ENCODE measurements at places on chromosomes 12 and 14.

DNA sequence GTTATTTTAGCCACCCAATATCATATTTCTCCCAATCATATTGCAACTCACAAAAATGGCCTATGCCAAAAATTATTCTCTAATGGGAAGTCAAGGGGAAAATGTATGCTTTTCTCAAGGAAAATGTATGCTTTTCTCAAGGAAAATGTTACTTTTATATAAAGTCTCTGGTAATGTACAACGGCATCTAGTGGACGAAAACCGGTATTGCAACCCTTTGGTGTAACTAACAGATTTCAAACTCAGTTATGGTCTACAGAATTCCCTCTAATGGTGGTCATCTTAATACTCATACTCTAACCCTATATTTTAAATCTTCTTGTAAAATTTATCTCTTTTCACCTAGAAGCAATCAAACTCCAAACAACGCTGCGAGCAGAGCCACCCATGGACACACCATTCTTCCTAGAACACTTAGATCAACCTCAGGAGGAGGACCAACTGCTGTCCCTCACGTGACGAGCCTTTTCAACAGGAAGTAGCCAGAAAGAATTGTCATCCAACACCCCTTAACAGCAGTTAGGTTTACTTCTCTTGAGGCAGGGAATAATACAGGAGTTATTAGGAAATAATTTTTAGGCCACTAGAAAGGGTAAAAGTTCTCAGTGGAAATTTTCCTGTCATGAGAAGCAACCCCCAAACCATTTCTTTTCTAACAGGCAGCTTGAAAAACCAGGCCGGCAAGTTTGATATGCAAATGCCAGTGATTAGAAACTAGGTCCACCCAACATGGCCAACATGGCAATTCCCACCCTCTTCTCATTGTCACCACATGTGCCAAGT lies 20.1 kb downstream of the APOBEC1 start:
- peak; percentile 51 for DNase-seq

- DNase-seq = no peak
Observed at GRCh38 chr14:104171029-104171697, 32.8 kb downstream of the KIF26A start.

DNA sequence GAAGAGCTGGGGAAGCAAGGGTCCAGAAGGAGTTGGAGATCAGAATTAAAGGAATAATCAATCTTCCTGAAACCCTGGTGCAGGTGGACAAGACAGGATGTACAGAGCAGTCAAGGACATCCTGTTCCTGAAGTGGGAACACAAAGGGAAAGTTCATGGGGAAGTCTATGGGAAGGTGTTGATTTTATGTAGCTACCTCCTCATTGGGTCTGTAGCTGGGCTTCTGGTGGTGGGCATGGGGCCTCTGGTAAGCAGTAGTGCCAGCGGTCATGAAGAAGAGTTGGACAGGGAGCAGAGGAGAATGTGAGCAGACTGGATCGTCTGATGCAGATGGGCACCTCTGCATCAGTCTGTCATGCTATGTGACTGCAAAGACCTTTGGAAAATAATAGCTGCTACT lies 75.7 kb upstream of the PPM1H start:
- DNase-seq = no peak

GRCh38 chr12:113744802-113745395 lies 221.2 kb downstream of the RBM19 start:
- no peak for DNase-seq

GRCh38 chr12:23614280-23614679 lies 335.2 kb downstream of the SOX5 start:
- no peak for DNase-seq

DNA sequence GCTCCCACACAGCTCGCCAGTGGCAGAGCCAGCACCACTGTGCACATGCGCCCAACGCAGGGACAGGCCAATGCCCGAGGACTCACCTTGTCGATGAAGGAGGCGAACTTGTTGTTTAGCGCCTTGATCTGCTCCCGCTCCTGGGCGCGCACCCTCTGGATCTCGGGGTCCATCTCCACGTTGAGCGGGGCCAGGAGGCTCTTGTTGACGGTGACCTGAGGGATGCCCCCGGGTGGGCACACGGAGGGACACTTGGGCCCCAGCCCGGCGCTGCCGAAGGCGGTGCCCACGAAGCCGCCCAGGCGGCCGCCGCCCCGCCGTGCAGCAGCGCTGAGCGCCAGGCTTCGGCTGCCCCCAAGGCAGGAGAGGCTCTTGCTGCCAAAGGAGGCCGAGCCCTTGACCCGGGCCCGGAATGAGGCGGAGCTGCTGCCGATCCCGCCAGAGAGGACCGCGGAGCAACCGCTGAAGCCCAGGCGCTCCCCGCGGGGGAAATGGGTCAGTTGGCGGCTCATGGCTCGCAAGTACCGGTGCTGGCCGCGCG lies at the start of gene KRT72:
TSS of gene KRT72 (minus strand) at position 523 of the 541 bp plus-strand sequence. CDS start at position 512, 11 bp downstream.
- no peak for DNase-seq

- peak; percentile 45 for DNase-seq
Observed at GRCh38 chr12:104314242-104314614, 10.7 kb downstream of the EID3 start.

DNA sequence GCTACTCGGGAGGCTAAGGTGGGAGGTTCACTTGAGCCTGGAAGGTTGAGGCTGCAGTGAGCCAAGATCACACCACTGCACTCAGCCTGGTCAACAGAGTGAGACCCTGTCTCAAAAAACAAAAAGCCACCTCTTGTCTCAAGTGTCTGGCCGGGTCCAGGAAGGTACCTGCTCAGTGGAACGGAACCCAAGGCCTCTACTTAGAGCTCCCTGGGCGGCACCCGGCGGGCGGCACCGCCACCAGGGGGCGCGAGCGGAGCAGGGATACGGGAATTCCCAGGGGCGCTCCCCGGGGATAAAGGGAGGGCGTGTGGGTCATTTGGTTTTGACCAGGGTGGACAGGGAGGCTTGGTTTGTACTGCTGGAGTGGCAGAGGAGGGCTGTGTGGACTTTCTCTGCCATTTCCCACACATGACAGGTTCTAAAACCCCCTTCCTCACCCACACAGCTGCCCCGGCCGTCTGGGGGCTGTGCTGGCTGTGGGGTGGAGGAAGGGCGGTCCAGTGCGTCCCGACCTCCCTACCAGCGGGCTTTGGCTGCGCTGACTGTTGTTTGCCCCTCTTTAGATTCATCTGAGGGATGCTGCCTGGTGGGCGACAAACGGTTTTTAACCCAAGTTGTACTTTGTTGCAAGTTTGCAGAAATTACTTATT lies 91.4 kb downstream of the SETD3 start:
- peak; percentile 35 for DNase-seq
